ENCODE measurements at places on chromosomes 2 and 18.

DNA sequence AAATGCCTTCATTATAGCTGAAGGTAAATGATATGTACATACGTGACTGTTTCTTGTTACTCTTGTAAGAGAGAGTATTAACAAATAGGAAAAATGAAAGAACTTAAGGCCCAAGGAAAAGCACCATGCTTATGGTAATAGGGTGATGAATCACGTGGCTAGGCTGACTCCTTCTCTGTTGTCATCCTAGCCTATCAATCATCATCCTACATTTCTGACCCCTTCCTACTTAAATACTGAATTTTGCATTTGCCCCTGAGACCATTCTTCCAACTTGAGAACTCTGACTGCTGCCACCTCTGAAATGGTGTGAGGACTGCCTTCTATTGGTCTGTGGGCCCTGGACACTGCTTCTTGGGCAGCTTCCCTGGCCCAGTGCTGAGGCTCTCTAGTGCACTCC, 28.9 kb downstream of the EFEMP1 start:
- no peak for DNase-seq

- peak; percentile 34 for DNase-seq
Measured at GRCh38 chr2:232230560-232230959, 148.0 kb upstream of the ALPP start.

DNA sequence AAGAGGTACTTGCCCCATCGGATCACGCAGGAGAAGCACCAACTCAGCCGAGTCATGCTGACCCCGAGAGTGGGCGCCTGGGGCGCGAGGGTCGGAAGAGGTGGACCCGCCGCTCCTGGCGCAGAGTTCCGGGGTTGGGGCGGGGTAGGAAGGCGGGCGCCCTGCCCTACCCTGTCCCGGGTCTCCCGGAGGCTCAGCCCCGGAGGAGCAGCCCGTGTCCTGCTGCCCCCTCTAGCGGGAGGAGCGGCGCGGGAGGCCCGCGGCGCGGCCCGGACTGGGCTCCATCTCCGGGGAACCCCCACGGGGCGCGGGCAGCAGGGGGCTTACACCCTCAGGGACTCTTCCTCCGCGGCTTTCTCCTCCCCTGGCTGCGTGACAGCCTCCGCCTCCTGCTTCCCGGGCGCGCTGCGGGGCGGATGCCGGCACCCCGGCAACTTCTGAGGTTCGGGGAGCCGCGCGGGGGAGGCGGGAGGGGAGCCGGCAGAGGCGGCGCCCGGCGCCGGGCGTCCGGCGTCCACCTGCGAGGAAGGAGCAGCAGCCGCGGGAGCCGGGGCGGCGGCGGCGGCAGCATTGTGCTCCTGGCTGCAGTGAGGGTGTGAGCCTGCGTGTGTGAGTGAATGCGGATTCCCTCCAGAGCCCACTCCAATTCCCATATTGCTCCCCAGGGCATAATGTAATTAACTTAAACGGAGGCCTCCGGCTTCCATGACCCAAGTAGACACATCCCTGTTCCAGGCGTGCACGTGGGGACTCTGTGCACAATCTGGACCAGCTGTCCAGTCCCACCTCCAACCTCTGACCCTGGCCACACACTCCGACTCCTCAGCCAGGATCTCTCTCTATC, 7.6 kb upstream of the TNS1 start:
- peak; percentile 20 for DNase-seq

DNA sequence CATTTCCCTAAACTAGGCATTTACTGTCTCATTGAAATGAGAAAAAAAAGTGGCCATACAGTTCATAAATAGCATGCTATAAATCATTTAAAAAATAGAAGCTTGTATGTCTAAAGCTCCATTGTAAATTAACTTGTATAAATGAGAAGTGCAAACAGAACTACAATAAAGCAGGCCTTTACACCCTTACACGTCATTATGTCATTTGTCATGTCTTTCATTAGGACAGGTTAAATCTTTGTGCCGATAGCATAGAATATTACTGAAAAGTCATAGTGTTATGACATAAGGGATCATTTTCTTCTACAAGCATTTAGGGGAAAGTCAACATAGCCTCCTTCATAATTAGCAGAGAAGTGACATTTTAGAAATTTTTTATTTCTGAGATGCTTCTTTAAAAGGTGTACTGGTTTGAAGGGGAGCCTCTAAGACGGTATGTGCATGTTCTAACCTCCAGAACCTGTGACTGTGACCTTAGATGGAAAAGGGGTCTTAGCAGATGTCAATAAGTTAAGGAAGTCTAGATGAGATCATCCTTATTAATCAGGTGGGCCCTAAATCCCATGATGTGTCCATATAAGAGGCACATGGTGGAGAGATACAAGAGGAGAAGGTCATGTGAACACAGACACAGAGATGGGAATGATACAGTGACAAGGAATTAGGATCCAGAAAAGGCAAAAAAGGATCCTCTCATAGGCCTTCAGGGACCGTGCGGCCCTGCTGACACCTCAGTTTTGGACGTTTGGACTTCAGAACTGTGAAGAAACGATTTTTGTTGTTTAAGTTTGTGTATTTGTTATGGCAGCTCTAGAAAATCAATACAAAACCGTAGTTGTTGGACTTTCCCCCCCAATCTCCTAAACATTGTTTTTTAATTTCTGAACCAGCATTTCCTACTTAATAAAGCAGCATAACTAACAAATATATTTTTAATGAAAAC, 863.7 kb downstream of the MBD2 start:
- DNase-seq = no peak

GRCh38 chr2:31287654-31288053, 53.7 kb downstream of the EHD3 start:
- peak; percentile 57 for DNase-seq

DNA sequence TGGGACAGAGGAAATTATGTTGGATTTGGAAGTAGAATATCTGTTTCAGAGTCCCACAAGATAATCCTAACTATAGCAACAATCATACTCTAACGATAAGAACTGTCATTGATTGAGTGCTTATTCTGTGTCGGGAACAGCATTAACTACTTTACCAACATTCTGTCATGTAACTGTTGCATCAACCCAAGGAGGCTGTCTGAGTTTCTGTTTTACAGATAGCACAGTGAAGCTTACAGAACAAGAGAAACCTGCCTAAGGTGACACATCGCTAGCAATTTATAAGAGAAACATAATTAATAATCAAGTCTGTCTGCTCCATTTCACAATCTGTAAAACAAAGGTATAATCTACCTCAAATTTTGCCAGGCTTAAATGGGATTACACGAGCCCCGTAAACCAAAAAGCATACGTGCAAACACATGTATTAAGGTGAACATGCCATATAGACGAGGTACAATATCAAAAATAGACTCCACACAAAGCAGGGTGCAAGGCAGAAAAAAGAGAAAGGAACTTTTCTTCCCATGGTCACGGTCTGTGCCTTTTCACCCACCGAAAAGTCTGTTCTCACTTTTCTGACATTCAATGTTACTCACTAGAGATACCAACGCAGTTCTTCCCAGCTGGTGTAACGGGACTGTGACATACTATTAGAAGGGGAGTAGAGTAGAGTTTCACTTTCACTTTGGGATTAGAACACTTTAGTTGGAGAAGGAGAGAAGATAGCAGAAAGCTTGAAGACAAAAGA, 37.2 kb upstream of the SLC8A1 start:
- peak; percentile 33 for DNase-seq

GRCh38 chr2:64186699-64187605, 42.7 kb upstream of the PELI1 start:
- DNase-seq = peak; percentile 83

DNA sequence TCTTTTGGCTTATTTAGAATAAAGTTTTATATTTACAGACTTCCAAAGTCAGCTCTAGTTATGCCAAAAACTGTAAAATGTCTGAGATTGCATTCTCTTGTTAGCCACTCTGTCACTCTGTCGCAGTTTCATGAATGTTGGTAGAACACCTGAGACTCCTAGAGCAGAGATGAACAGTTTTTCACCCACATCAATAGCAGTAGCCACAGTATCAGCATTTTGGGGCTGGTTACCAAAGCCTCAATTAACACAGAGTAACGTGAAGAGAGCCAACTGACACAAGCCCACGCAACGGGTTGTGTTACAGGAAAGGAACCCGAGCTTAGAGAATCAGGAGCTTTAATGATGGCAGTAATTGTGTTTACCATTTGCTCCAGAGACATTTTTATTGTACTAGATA, 443.0 kb upstream of the SLC39A10 start:
- DNase-seq = no peak

GRCh38 chr2:222307143-222307756, 8.5 kb upstream of the PAX3 start:
- DNase-seq = no peak

DNA sequence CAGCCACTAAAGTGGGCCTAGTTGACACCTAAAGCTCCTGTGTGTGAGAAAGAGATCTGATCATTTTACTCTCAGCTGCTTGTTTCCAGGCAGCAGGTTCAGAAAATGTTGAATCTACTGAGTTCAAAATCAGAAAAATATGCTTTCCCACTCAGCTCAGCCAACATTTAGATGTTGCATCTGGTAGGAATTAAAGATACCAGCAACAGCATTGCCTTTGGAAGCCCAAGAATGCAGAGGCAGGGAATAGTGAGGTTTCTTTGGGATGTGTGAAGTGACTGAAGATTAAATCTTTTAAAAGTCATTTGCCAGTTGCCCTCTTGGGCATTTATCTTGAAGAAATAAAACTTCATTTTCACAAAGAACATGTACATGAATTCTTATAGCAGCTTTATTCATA, 33.9 kb upstream of the DOCK10 start:
- DNase-seq = no peak

GRCh38 chr2:239354791-239355136, 46.1 kb downstream of the HDAC4 start:
- peak; percentile 6 for DNase-seq

- DNase-seq = peak; percentile 87
Measured at GRCh38 chr2:101679037-101679726, 18.3 kb upstream of the MAP4K4 start.

- peak; percentile 50 for DNase-seq
Measured at GRCh38 chr2:192194866-192195547, at the start of gene TMEFF2. Gene TMEFF2, minus strand, starts transcription at chr2:192194933. Its CDS starts 409 bp downstream, at chr2:192194524.

DNA sequence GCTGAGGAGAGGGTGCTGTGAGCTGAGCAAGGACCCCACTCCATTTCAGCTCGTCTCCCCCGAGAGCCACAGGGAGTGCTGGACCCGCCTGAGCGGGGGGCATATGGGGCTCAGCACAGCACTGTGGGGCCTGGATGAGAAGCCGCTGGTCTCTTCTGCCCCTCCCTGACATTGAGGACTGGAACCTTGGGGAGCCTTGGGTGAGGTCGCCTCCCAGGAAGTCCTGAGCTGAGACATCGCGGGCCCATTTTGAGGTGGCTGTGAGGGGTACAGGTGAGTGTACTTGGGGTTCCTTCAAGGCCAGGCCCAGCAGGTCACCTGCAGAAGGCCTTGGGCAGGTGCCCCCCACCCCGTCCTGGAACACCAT, 3.1 kb upstream of the AQP12A start:
- DNase-seq = no peak

DNA sequence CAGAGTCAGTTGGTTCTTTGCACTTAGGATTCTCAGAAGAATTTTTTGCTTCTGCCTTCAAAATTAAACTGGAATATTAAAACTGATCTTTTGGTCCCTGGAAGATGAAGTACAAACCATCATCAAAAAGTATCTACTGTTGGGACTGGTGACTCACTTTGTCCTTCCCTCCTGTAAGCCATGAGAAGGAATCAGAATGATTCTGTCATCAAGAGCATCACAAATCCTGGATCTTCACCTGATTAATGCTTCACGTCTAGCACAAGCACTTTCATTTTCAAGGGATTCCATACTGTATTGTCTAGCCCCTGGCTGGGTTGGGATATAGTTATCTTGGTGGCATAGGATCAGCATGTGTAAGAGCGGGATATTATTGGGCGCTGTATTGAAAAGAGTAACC, 69.3 kb upstream of the CYP1B1 start:
- no peak for DNase-seq

DNA sequence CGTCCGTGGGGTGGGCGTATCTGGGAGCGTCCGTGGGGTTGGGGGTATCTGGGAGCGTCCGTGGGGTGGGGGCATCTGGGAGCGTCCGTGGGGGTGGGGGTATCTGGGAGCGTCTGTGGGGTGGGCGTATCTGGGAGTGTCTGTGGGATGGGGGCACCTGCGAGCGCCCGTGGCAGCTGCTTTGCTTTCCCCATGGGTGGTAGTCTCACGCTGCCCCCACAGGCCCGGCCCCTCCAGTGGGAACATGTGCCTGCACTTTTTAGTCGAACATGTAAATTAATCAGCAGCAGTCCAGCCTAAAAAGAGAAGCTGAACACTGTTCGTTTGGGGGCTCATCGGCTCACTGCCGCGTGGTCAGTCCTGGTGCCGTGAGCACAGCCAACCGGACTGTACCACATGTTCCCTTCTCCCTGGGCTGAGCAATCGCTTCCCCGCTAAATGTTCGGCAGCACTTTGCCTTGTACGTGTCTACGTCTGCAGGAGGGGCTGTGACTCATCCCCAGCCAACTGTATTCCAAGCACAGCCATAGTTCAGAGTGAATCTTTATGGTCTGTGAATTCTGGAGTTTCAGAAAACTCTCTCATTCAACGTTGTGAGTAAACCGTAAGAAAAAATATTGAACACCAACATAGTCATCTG, 271.5 kb downstream of the AGAP1 start:
- DNase-seq = peak; percentile 91

GRCh38 chr2:145631561-145631960, 1111.6 kb upstream of the ZEB2 start:
- DNase-seq = no peak

GRCh38 chr2:28432362-28432761, 39.7 kb downstream of the FOSL2 start:
- no peak for DNase-seq

DNA sequence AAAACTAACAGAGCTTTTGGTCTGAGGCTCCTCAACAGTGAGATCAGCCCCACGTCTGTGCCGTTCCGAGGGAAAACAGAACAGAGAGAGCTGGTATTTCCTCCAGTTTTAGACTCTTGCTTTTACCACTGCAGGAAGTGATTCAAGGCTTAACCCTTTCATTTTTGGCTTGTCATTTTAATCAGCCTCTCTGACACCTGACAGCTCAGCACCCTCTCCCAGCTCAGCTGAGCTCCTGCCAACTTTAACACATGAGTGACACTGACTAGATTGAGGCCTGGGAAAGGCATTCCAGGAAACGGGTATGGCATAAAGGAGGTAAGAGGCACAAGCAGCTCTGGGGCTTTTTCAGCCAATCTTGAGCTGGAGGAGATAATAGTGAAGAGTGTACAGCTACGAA, 239.4 kb upstream of the SKOR2 start:
- no peak for DNase-seq

DNA sequence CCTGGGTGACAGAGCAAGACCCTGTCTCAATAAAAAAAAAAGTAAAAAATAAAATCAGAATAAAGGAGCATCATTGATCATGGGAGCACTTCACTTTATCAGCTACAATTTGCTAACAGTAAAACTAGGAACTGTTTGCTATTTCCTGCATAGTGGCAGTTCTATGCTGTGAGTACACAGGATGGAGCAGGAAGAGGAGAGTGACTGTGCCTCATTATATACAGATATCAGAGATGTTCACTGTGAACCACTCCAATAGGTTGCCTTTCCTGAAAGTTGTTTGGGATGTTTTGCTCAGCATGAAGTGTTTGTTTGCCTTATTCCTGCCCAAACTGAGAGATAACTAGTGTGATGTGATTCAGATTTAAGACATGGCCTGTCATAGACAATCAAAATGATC, 151.4 kb upstream of the EPAS1 start:
- no peak for DNase-seq
